EL (cell line): ENCODE measurements at places on chromosomes 5 and 9.

GRCh38 chr5:55418994-55419968 is 111.5 kb downstream of the MTREX start:
- DNase-seq = peak; percentile 80

DNA sequence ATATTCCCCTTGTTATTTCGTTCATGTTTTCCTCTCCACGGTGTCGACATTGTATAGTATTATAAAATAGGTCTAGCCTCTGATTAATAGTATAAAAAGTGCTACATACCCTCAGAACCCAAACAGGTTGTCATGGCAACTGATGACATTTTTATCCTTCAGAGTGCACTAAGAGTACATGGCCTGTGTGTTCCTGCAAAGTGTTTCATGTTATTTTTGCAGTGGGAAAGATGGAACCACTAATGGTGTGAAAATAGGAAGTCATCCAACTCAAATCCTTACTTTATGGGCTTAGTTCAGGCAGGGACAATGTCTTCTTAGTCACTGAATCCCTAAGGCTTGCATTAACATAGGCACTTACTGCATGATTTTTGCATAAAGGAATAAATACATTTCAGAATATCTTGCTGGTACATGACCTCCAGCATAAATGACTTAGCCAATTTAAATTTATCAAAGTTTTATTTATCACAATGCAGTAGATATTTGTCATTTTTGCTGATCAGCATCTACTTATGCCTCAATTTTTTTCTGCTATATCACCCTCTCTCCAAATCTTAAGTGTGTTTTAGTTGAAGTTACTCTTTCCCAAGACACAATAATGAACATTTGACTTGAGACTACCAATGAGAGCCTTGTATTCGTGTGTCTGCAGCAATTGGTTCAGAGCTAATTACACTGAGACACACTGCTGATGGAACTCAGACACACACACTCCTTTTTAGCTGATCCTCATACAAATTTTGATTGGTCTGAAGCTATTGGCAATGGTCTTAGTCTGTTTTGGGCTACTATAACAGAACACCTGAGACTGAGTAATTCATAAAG is 243.7 kb downstream of the KCTD16 start:
- no peak for DNase-seq

DNA sequence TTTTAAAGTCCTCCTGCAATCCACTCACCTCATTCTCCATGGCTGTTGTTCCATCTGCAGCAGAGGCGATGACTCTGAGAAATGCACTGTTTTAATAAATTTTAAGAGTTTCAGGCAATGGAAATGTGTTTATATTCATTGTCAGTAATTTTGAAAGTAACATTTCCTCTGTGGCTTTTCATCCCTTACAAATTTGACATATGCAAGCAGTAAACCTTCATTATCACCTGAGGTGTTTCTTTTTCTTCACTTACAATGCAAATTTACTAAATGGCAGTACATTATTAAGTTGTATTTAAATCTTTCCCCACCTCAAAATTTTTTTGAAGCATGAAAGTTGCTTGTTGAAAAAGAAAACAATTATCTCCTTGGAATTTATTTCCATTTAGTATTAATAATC is 136.9 kb downstream of the DIRAS2 start:
- DNase-seq = no peak

DNA sequence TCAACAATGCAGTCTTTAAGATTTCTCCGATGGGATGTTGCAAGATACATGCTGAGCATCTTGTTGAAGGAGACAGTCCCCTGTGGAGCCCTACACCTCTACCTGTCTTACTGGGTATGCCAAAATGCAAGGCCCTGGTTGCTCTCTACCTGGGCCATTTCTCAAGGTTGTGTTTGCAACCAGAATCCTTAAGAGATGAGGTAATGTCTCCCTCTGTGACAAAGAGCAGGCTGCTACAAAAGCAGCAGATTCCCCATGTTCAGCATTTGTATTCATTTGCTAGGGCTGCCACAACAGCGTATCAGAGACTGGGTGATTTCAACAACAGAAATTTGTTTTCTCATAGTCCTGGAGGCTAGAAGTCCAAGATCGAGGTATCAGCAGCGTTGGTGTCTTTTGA is 138.4 kb upstream of the RPS23 start:
- no peak for DNase-seq

- DNase-seq = peak; percentile 64
Measured at GRCh38 chr9:82606492-82607382, 456.2 kb downstream of the RASEF start.

- no peak for DNase-seq
Measured at GRCh38 chr5:147746986-147747385, 35.5 kb downstream of the JAKMIP2 start.

- DNase-seq = peak; percentile 86
Measured at GRCh38 chr5:37814699-37815098, 25.1 kb downstream of the GDNF start.

DNA sequence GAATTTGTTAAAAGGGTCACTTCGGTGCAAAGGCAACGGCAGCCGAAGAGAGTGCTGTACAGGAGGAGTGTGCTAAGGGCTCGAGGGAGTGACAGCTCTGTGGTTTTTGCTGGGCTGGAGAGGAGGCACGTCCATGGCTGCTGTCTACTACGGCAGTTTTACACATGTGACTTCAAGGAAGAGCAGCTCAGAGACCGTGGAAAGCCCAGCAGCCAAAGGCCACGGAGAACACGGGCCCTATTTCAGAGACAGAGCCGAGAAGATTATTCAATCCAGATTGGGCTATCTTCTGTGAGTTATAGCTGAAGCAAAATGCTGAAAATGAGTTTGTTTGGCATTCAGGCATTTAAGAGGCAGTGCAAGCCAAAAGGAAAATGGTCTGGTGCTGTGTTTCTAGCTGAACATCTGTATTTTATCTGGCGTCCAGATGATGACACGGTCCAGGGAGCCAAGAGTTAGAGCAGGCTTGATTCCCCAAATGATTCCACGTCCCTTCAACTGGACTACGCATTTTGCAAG is 96.4 kb downstream of the RFK start:
- DNase-seq = no peak

DNA sequence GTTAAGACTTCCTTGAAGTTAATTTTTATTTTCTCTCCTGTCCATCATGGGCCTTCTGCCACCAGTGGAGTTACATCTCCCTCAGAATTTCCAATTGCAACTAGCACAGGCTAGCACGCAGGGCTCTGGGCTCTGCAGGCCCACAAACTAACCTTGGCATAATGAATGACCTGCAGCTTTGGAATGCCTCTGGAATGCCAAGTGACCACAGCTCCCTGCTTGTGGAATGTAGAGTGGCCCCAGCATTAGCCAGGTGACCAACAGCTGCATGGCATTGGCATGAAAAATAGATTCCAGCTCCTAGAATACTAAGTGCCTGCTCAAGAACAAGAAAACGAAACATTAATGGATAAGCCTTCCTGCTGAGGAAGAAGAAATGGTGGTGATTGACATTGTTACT is 726.1 kb downstream of the BRINP1 start:
- peak; percentile 86 for DNase-seq

GRCh38 chr5:150653145-150653761 is 7.8 kb upstream of the MYOZ3 start:
- peak; percentile 64 for DNase-seq

DNA sequence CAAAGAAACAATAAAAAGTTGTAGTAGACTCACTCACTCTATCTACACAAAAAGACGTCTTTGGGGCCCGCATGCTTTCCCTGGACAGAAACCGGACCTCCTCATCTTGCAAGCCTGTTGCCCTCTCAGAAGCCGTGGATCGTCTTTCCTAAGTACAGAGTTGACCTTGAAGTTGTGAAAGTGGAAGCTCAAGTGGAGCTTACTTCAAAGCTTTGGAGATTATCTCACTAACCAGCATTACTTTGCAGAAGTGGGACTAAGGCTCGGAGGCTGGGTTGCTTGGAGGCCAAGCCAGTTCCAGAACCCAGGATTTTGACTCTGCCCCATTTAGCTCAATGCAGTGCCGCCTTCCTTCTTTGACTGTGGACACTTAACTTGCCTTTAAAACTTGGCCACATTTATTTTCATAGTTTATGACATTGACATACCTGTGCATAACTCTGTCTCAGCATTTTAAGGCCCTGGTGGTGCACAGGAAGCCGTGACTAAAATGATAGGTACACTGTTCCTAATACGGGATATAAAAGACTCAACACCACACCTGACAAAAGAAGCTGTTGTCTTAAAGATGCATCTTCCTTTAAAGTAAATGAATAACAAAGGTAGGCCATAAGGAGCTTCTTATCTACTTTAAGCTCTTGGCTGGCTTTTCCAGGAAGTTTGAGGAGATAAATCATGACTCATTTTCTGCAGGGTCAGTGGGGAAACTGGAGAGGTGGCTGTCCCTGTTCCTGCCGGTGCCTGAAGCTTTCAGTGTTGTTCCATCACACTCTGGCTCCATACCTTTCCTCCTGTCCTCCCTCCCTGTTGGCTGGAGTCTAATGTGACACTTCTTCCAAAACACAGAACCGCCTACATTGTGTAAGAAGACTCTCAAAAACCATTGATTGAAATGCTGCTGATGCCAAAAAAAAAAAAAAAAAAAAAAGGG is 10.7 kb downstream of the SLC25A25 start:
- DNase-seq = peak; percentile 59

- DNase-seq = no peak
Measured at GRCh38 chr9:35308316-35308715, 146.5 kb downstream of the UNC13B start.

GRCh38 chr9:91844190-91844589 is 105.8 kb downstream of the ROR2 start:
- no peak for DNase-seq

DNA sequence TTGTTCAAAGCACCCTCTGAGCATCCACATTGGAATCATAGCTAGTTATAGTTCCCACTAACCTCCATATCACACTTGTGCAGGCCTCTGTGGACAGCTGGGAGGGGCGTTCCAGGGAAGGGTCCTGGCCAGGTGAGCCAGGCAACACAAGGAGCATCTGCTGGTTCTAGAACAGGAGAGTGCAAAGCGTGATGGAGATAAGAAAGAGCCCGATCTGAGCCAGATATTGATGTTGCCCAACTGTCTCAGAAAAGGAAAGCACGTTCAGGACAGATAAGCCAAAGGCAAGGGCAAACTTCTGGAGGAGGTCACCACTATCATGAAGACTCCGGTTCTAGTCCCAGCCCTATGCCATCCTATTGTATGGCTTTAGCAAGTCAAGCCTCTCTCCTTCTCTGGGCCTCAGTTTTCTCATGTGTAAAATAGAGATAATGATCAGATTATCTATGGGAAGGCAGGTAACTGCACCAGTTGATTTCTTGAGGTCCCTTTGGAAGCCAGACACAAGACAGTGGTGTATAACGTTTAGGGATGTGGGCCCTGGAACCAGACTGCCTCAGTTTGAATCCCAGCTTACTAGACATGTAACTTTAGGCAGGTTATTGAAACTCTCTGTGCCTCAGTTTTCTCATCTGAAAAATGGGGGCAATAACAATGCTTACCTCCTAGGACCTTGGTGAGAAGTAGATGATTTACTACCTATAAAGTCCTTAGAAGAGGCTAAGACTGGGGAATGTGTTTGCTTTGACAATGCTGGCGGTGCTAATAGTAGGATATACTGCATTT is 19.8 kb downstream of the GABBR2 start:
- no peak for DNase-seq

GRCh38 chr5:180640611-180640860 is 8.9 kb downstream of the FLT4 start:
- DNase-seq = no peak

DNA sequence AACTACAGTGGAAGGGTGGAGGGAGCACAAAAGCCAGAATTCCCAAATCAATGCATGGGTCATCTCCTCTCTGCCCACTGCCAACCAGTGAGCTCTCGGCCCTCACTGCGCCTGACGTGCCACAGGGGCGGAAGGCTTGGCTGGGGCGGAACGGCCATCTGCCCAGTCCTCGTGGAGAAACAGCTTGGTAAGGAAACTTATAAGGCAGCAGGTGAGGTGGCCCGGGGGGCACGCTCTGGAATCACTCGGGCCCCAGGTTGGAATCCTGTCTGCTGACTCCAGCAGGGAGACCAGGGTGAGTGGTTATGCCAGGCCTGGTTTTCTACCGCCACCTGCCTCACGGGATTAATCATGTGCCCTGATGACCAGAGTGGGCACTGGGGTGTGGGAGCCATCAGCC is 52.3 kb downstream of the VAV2 start:
- no peak for DNase-seq

DNA sequence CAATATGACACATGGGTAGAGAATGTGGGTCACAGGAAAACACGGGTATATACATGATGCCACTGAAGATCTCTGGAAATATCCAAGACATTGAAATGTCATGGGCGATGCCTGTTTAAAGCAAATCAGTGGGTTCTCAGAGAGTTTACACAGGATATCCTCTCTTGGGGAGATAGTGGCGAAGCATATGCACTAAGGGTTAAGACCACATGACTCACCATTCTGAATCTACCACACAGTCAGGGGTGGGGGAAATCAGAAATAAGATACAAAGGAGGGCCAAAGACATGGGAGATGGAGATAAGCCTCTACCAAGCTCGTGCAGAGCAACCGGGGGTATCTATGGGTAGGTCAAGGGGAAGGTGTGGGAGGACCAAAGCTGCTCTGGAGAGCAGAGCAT is 58.8 kb downstream of the SH3PXD2B start:
- DNase-seq = peak; percentile 24

DNA sequence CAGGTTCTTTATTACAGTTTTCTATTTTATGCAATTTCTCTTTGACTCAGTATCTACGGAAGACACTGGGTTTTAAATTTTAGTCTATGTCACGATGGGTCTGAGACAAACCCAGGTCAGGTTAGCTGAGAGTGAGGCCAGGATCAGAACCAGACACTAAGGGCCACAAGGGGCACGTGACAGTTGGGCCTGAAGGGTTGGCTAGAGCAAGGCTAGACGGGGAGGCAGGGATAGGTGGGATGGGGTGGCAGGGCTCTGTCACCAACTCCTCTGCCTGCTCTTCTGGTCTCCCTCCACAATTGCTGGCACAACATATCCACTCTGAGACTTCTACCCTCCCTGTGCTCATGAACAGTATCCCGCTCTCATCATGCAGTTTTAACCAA is 76.4 kb downstream of the MED27 start:
- no peak for DNase-seq

DNA sequence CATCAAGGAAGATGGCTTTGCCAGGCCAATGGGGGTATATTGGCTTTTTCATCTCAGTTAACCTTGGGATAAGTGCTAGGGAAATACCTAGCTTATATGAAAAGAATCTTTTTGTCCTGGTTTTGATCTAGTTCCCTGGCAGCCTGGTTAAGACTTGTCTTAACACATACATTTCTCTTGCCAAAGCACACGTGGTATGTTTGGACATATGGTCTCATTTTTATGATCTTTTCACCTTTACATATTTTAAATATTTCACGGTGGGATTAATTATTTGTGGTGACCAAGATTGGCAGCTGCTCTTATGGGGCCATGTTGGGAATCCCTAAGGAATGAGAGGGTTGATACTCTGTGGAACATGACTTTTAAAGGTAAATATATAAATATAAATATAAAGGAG is 312.5 kb downstream of the NPR3 start:
- DNase-seq = peak; percentile 63
